ENCODE measurements at places on chromosomes 16 and 17.

DNA sequence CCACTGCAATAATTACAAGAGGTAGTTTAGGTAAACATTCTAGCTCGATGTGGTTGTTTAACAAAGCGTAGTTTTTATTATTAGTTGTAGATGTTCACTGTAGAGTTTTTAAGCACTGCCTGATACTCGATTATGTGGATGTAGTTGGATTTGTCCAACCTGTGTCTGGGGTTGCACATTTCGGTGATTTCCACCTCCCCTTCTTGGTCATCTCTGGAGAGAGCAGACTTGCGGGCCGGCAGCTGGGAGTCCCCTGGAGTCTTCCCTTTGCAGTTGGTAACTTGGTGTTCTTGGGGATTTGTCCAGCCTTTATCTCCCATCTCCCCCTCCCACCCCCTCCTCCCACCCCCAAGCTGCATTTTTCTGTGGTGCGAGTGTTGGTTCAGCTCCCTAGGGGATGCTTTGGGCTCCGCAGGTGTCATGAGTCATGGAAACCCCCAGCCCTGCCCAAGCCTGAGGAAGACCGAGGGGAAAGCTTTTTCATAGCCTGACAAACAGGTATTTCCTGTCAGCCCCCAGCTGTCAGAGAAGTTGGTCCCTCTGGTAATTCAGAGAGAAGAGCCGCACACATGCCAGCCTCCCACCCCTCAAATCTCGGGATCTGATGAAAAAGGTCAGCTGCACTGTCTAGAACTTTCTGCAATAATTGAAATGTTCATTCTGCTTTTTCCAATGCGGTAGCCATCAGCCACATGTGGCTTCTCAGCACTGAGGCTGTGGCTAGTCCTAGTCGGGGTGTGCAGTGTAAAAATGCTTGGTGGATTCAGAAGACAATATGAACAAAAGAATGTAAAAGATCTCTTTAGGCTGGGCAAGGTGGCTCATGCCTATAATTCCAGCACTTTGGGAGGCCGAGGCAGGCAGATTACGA, 50.3 kb downstream of the KSR1 start:
- no peak for DNase-seq

- DNase-seq = no peak
Measured at GRCh38 chr17:62172492-62173291, 107.6 kb upstream of the MED13 start.

DNA sequence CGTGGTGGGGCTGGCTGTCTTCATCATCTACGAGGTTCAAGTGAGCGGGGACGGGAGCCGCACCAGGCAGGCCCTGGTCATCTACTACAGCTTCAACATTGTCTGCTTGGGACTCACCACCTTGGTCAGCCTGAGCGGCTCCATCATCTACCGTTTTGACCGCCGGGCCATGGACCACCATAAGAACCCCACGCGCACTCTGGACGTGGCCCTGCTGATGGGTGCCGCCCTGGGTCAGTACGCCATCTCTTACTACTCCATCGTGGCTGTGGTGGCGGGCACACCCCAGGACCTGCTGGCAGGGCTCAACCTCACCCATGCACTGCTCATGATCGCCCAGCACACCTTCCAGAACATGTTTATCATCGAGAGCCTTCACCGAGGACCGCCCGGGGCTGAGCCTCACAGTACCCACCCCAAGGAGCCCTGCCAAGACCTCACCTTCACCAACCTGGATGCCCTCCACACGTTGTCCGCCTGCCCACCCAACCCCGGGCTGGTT, 5.1 kb upstream of the OTOP3 start:
- no peak for DNase-seq

- DNase-seq = no peak
Measured at GRCh38 chr16:86848821-86849220, 270.5 kb downstream of the FOXL1 start.

DNA sequence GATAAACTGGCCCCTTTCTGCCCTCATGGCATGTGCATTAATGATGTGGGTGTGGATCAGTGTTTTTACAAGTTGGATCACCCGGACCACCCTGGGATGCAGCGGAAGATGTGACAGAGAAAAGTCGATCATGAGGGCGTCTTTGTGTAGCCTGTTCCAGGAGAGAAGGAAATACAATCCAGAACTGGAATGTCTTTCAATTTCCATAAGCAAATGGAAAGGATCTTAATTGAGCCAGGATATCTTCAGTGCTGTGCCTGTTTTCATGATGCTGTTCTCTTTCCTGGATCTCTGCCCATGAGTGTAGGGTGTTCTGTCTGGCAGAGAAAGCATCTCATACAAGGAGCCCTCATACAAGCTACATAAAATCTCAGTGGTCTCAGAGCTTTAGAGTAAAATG, 481.4 kb downstream of the XYLT1 start:
- no peak for DNase-seq

GRCh38 chr16:75265911-75266701, 14.7 kb upstream of the BCAR1 start:
- peak; percentile 47 for DNase-seq

DNA sequence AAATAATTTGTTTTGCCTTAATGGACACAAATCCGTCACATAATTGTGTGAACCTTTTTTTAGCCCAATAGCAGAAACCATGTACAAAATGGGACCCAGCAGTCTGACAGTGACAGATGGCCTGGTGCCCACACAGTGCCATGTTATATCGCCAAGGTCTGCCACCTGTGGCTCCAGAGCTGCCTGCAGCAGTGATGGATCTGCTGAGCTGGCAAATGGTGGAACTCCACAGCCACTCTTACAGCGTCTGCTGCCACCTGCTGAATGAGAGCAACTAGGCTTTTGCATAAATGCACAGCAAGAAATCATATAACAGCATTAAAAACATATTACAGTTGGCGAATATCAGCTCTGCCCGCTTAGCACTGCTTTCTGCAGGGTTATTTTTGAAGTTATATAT, 59.4 kb downstream of the NUP93 start:
- peak; percentile 42 for DNase-seq

DNA sequence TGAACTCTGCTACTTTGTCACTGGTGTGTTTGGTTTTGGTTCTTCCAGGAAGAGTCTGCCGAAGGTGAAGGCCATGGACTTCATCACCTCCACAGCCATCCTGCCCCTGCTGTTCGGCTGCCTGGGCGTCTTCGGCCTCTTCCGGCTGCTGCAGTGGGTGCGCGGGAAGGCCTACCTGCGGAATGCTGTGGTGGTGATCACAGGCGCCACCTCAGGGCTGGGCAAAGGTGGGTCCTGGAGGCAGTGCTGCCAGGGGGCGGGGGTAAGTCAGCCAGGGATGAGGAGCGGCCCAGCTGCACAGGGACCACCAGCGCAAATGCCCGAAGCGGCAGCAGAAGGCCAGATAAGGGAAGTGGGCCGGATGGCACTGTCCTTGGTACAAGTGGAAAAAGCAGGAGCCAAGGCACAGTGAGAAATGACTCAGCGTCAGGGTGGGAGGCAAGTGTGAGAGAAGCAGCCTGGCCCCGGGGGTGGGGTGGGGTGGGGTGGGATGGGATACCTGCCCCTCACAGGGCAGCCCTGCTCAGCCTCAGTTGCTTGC, 41.9 kb downstream of the TMEM11 start:
- no peak for DNase-seq

GRCh38 chr17:66971264-66971663, 6.8 kb downstream of the CACNG4 start:
- no peak for DNase-seq

DNA sequence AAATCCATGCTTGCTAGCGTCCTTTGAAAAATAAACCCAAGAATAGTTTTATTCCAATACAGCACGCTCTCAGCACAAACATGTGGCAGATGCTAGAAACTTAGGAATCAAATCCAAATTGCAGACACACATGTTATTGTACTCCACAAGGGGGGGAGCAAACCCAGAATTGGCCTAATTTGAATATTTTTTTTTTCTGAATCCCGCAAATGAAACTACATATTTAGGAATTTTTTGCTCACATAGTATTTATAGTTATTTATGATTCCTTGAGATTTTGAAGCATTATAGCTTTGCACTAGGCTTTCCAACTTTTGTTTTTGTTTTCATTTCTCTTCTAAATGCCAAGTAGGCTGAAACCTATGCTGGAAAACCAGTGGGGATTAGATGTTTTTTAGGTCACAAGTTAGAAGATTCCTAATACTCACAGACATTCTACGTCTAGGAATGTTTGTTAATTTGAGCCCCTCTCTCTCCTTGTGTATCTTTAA, 59.3 kb upstream of the CDH11 start:
- peak; percentile 72 for DNase-seq

DNA sequence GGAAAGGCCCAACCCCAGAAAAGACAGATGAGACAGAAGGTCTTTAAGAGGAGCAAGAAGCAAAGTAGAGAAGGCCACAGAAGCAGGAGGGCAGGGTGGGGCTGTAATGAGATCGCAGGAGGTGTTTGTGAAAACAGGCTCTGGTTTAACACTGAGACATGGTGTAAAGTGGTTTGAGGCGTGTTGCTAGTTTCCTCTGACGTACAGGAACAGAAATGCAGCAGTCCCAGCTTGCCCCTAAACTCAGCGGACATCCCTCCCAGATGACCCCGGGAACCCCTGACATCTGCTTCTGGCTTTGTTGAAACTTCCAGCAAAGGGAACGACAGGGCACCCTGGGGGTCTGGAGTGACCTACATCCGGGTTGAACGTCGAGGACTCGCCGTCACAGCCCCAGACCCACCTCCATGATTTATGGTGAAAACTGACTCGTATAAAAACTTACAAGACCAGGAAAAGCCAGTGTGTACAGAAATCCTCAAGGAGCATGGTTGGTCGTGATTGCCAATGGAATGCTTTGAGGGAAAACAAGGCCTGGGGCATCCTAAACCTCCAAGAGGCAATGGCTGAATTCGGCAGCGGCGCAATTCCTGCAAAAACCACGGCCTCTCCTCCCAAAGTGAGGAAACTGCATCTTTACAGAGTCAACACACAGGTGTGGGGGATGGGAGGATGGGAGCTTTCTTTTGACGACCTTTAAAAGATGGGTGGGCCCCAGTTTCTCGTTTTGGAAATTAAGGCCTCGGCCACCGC, 25.8 kb downstream of the LITAF start:
- no peak for DNase-seq

DNA sequence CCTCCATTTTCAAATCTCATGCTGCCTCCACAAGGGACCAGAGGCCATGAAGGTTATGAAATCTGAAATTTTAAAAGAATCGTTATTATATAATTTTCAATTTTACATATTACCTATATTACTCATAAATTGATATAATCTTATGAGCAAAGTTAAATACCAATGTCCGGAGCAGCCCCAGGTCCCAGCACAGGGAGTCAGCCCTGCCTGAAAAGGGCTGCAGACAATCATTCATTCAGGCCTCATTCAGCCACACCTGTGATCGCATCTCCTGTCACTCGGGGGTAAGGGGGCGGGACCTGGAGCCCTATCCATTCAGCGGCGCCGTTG, 172.5 kb downstream of the AHSP start:
- no peak for DNase-seq

DNA sequence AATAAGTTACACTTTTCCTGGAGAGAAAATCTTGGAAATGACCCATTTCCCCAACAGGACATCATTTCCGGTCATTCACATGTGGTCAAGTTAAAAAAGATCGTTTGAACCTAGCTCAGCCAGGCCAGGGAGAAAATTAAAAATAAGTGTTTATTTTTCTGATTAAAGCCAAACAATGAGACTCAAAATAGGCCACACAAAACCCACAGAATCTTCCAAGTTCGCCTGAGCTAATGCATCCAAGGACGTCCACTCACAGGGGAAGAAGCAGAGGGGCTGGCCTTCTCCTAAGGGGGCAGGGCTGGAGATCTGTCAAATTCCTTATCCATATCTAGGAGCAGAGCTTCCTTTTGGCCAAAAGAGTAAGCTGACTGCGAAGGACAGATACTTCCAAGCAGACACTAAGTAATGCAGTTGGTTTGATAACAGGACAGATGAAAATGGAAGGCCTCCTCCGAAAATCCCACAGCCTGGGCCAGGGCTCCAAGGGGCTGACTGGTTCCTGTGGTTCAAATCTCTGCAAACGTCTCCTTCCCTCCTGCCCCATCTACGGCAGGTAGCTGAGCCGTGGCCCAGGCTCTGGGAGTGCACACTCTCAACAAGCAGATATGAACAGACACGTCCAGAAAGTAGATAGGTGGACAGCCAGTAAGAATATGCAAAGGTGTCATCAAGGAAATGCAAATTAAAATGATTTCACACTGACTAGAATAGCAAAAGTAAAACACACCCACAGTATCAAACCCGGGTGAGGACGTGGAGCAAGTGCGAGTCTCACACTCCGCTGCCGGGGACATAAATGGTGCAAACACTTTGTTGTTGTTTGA, 98.5 kb downstream of the MRM3 start:
- DNase-seq = no peak

- no peak for DNase-seq
Measured at GRCh38 chr16:85625485-85626117, 12.5 kb downstream of the GSE1 start.

GRCh38 chr17:77222356-77222755, 81.6 kb downstream of the SEC14L1 start:
- peak; percentile 60 for DNase-seq

DNA sequence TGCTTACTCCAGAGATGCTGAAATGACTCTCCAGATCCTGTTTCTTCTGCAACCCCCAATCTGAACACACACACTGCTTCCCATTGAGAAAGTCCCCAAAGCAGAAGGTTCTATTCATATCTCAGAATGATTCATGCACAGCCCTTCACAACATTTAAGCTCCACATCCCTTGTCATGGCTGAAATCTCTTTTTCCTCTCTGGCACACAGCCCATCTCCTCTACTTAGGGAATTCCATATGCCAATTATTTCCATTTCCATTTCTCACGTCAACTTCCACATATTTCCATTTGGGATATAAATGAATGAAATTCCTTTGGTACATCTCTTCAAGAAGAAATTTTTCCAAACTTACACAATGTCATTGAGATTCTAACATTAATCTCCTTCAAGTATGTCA, 119.6 kb downstream of the CDH11 start:
- peak; percentile 91 for DNase-seq

- no peak for DNase-seq
Measured at GRCh38 chr16:12257926-12258561, 281.5 kb downstream of the SNX29 start.

- no peak for DNase-seq
Measured at GRCh38 chr16:10136916-10137315, 45.3 kb downstream of the GRIN2A start.

DNA sequence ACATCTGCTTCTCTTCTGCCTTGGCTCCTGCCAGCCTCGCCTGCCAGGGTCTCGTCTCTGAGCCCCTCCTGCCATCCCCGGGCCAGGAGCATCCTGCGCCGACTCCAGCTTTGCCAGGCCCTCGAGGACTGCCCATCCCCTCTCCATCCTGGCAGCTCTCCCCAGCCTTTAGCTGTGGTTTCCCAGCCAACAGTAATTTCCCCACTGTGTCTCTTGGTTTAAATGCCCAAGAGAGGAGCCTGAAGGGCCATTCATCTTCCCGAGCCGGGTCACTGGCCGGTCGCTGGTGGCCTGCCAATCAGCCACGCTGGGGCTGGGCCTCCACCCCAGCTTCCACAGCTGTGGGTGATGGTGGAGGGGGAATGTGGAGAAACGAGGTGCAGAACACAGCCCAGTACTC, 47.8 kb downstream of the MRC2 start:
- DNase-seq = peak; percentile 66
